Hematopoietic multipotent progenitor cell treated with erythropoietin and hydrocortisone succinate and interleukin-3 and kit ligand, for 6 days (in vitro differentiated cells): ENCODE measurements at places on chromosomes 5 and 9.

DNA sequence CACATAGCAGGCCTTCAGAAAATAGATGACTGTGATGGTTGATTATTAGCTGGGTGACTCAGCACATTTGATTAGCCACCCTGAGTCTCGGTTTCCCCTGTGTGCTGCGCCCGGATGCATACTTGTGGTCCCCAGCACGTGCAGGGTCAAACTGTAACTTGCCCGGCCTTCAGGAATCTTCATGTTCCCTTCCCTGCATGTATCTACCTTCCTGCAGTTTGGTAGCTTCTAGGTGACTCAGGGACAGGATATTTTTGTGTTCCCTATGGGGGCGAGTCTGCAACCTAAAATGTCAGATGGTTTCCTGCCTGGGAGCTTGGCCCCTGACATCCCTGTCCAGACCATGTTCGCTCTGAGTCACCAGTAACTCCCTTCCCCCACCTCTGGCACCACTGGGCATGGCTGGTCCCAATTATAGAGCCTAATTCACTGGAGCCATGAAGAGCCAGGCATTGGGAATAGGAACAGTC, 13.2 kb downstream of the PTGS1 start:
- no peak for DNase-seq

- no peak for DNase-seq
Observed at GRCh38 chr5:90803381-90803780, 244.8 kb downstream of the ADGRV1 start.

GRCh38 chr5:159762921-159763320, 153.4 kb upstream of the ADRA1B start:
- DNase-seq, result no peak

- DNase-seq, result peak; percentile 87
Observed at GRCh38 chr9:37968228-37968701, 64.3 kb upstream of the SLC25A51 start.

DNA sequence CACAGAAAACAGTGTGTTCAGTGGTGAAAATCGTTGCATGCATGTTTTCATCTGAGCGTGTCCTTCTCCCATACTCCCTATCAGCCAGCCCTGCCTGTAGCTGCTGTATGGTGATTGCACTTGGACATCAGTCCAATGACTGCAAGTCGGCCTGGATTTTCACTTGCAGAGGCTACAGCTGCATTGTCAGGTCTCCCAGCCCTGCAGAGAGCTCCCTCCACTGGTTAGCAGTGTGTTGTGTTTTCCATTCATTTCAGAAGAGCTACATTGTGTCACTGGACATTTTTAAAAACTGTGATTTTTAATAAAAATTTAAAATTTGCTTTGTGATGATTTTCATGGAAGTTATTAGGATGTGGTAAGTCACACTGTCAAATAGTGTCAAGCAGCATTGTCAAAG, 96.6 kb downstream of the SYK start:
- DNase-seq, result no peak

DNA sequence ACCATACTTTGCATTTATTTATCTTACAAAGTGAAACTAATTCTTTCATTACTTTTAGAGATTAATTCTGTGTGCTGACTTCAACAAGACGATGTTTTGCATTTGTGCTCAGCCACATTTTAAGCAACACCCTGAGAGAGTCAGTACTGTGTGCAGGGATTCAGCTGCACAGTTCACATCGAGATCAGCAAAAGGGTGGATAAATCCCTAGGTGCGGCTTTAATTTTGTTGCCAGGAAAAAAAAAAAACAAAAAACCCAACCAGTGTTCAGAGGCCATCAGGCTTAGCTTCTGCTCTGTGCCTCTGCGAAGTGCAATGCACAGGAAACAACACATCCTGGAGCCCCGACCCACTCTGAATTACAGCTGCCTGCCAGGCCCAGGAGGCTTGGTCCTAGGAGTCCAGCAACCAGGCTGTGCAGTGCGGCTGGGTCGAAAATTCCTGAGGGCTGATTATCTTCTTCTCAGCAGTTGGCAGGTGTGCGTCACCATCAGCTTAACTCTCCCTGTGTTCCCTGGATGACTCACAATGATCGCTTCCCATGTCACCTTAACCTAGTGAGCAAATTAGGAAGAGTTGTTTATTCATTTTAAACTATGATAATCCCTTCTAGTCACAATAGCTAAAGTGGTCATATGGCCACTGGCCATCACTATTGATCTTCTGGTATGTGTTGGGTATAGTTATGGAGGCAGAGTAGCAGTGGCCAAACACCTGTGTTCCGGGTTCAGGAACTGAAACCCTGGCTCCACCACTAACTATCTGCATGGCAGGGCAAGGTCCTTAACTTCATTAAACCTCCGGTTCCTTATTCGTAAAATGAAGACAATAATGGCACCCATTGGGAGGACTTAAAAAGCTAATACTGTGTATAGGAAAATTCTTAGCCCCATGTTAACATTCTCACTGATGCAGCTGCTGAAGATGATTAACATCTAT, 31.2 kb upstream of the NDUFB6 start:
- no peak for DNase-seq

- peak; percentile 91 for DNase-seq
Observed at GRCh38 chr5:132426525-132427138, 57.1 kb downstream of the SLC22A5 start.

- no peak for DNase-seq
Observed at GRCh38 chr9:38422555-38423260, 1.5 kb downstream of the IGFBPL1 start.

DNA sequence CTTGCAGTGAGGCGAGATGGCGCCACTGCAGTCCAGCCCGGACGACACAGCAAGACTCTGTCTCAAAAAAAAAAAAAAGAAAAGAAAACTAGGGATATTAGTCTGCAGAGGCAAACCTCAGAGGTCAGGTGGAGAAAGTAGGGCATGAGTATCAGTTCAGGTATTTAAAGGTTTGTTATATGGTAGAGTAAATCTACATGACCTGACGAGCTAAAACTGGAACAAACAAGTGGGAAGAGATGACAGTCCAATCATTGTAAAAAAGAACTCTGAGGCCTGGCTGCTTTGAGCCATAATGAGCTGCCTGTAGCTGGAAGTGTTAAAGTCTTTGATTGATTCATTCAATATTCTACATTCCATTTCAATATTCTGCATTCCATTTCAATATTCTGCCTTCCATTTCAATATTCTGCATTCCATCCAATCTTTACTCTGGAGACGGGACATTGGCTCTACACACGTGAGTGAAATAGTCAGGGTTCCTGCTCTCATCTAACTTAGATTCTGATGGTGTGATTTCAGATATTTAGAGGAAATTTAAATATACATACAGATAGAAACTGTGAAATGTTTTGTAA, 28.9 kb upstream of the GRAMD2B start:
- no peak for DNase-seq

- no peak for DNase-seq
Observed at GRCh38 chr9:108069991-108070390, 580.4 kb upstream of the KLF4 start.

- DNase-seq, result peak; percentile 47
Observed at GRCh38 chr5:178557416-178557815, 32.8 kb downstream of the COL23A1 start.

- DNase-seq, result no peak
Observed at GRCh38 chr5:1366514-1366913, 21.6 kb upstream of the CLPTM1L start.

GRCh38 chr9:133747309-133747708, 9.2 kb upstream of the SARDH start:
- no peak for DNase-seq

DNA sequence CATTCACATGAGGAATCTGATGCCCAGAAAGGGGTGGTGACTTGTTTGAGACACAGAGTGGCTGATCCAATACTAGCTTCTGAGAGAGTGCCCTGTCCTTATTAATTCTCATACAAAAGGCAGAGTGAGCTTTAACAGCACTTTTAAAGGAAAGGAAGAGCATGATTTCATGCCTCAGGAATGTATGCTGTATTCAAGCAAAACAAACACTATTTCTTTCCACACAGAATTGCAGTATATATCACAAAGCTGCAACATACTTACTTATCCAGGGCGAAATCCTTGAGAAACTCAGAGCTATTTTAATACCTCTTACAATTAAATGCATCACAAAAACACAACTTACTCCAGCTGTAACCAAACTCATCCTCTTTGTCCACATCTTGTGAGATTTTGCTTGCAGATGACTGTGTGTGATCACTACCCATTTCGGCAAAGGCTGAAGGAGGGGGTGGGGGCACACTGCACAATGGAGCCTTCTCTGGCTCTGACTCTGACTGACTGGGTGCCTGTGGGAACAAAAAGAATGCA, 139.8 kb downstream of the MPDZ start:
- DNase-seq, result no peak

GRCh38 chr9:6920041-6920440, 162.3 kb downstream of the KDM4C start:
- DNase-seq, result no peak

GRCh38 chr9:89340332-89340731, 22.0 kb downstream of the SECISBP2 start:
- DNase-seq, result no peak

DNA sequence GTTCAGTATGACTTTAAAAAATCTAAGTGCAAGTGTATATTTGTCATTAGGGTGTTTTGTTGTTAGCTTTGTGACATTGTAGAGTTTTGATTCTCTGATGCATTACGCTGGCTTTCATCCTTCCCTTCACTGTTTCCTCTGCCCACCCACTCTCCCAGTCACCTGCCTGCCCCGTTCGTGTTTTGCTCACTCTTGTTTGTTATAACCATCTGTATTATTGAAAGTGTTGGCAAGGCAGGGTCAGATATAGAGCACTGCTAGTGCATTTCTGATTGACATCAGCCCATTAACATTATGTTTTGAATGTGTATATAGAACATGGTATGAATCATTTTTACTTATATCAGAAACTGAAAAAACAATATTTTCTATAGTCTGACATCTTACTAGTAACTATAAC, 27.3 kb downstream of the SCGB3A1 start:
- no peak for DNase-seq

- no peak for DNase-seq
Observed at GRCh38 chr5:58929726-58930125, 346.9 kb downstream of the RAB3C start.

DNA sequence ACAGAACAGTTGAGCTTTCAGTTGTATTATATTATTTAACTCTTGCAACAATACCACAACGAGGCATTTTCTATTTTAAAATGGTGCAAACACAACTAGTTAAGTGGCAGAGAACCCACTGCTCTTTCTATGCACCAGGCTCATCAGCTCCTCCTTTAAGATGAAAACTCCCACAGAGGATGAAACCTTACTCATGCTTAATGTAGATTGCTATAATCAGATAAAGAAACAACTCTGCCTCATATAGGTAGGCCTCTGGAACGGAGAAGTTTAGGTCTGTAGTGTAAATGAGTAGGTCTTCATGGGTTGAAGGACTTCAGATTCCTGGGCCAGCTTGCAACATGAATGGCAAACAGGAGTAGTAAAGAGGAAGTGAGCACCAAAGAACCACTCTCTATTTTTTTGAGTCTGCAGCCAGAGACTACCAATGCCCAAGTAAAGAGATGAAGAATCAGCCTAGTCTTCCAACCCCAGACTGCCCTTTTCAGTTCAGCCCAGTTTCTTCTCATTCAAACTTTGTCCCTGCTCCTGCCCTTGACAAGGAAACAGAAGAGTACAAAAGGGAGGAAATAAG, 33.9 kb downstream of the HACD4 start:
- no peak for DNase-seq

DNA sequence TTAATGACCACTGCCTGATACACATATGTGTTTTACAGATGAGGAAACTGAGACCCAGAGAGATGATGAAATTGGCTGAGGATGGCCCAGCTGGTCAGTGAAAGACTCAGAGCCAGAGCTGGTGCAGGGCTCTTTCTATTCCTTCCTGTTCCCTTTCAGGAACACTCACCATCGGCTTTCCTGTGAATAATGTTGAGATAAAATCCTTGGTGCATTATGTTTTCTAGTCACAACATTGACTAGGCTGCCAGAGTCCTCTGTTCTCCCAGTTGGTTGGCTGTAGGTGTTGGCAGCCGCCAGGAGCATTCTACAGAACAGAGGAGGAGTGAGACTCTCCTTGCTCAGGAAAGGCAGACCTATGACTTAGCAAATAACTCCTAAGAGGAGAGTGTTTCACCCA, 14.8 kb downstream of the TGFBI start:
- DNase-seq, result no peak
